ENCODE measurements at places on chromosomes 16 and 17.
A peak's percentile ranks its signal among the peaks of the same experiment; 100 is the strongest.

GRCh38 chr16:1770328-1771187, 785 bp downstream of the NME3 start:
- DNase-seq, result peak; percentile 37

GRCh38 chr17:45251931-45252330, 10.0 kb downstream of the SPATA32 start:
- no peak for DNase-seq

GRCh38 chr16:48441863-48442279, 56.7 kb upstream of the SIAH1 start:
- DNase-seq, result no peak

- DNase-seq, result no peak
Measured at GRCh38 chr17:56602292-56603130, 9.0 kb downstream of the NOG start.

- DNase-seq, result no peak
Measured at GRCh38 chr17:27546624-27547300, 84.2 kb upstream of the LGALS9 start.

- DNase-seq, result no peak
Measured at GRCh38 chr17:15492791-15493692, 25.6 kb upstream of the CDRT4 start.

DNA sequence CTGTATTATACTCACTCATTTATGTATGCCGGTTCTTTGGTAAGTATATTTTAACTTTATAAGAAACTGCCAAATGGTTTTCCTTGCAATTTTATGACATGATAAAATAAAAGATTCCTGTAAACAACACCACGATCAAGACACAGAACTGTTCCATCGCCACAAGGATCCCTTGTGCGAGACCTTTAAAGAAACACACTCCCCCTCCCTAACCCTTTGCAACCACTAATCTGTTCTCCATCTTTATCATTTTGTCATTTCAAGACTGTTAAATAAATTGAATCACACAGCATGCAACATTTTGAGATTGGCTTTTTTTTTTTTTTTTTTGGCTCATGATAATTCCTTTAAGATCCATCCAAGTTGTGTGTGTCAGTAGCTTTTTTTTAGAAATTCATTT, 6.0 kb downstream of the ADGRG5 start:
- DNase-seq, result no peak

Data from stimulated activated CD4-positive, alpha-beta T cell treated with anti-CD3 and anti-CD28 coated beads, Interleukin-1b, Interleukin-23, amount 100 ng/mL, for 1 hour (primary cell).